Caki2 (cell line): ENCODE measurements at places on chromosomes 4 and X. TPM values are rescaled to one million over a fixed set of nuclear protein-coding genes. Genes with fewer than 3 reads are reported as not detected.

Gene CENPE
- total RNA-seq, result 4.3 and 19.4 TPM in 2 replicates

Gene JAKMIP1
- total RNA-seq, result 3.4 and 6.5 TPM in 2 replicates

Gene RTL3
- not detected in 2 replicates for total RNA-seq

Gene DCAF12L1
- total RNA-seq, result not detected in 2 replicates

Gene CCKAR
- not detected in 2 replicates for total RNA-seq

Gene XG
- total RNA-seq, result not detected in 2 replicates

Gene KIAA1210
- not detected in 2 replicates for total RNA-seq

Gene MAMLD1
- 0.30 and 1.0 TPM in 2 replicates for total RNA-seq

Gene GNRHR
- not detected in 2 replicates for total RNA-seq

Gene CENPVL2
- not detected in 2 replicates for total RNA-seq

Gene DDIT4L
- 2.1 and 6.3 TPM in 2 replicates for total RNA-seq

Gene FMR1
- total RNA-seq, result 11.6 and 18.9 TPM in 2 replicates

Gene MAGEA4
- total RNA-seq, result not detected in 2 replicates

Gene JADE3
- total RNA-seq, result 8.5 and 14.5 TPM in 2 replicates

Gene PASD1
- total RNA-seq, result not detected in 2 replicates

Gene TMEM150C
- total RNA-seq, result 0.14 and 0.20 TPM in 2 replicates

Gene ANKRD37
- 15.3 and 36.6 TPM in 2 replicates for total RNA-seq

Gene DMP1
- total RNA-seq, result not detected in 2 replicates

Gene TLR10
- not detected in 2 replicates for total RNA-seq

Gene CLCN5
- total RNA-seq, result 0.34 and 3.9 TPM in 2 replicates

Gene CACNA1F
- total RNA-seq, result not detected in 2 replicates

Gene IL2RG
- not detected in 2 replicates for total RNA-seq

Gene CLTRN
- 5.8 and 6.5 TPM in 2 replicates for total RNA-seq

Gene ADGRG4
- not detected in 2 replicates for total RNA-seq

Gene FHDC1
- total RNA-seq, result 1.7 and 2.8 TPM in 2 replicates

Gene STARD8
- total RNA-seq, result 2.4 and 4.3 TPM in 2 replicates

Gene ZXDA
- total RNA-seq, result 2.3 and 2.8 TPM in 2 replicates

Gene XAGE1B
- not detected in 2 replicates for total RNA-seq

Gene SSX2B
- 0.24 TPM in 1 of 2 replicates, not detected in the other for total RNA-seq

Gene BANK1
- total RNA-seq, result 0.90 and 1.1 TPM in 2 replicates

Gene CYSLTR1
- not detected in 2 replicates for total RNA-seq

Gene L1CAM
- 37.1 and 49.7 TPM in 2 replicates for total RNA-seq

Gene GPR173
- not detected in 2 replicates for total RNA-seq

Gene SGMS2
- total RNA-seq, result 9.3 and 47.4 TPM in 2 replicates

Gene ACTRT1
- not detected in 2 replicates for total RNA-seq

Gene LAMTOR3
- total RNA-seq, result 25.2 and 37.4 TPM in 2 replicates

Gene CHRDL1
- total RNA-seq, result 0.17 and 0.72 TPM in 2 replicates

Gene FRG2
- total RNA-seq, result not detected in 2 replicates

Gene ARHGEF6
- total RNA-seq, result 16.0 and 17.8 TPM in 2 replicates

Gene CXorf49
- total RNA-seq, result not detected in 2 replicates

Gene ITGB1BP2
- 1.5 TPM in 1 of 2 replicates, not detected in the other for total RNA-seq

Gene ERCC6L
- total RNA-seq, result 3.4 and 5.5 TPM in 2 replicates

Gene CENPVL1
- not detected in 2 replicates for total RNA-seq

Gene MAGEH1
- 27.1 and 60.4 TPM in 2 replicates for total RNA-seq

Gene FAM236A
- not detected in 2 replicates for total RNA-seq

Gene HSD17B13
- total RNA-seq, result 0.43 TPM in 1 of 2 replicates, not detected in the other

Gene XAGE2
- not detected in 2 replicates for total RNA-seq

Gene STOX2
- 6.2 and 12.2 TPM in 2 replicates for total RNA-seq

Gene FGFR3
- total RNA-seq, result 8.6 and 9.6 TPM in 2 replicates

Gene ABHD18
- 2.6 and 6.4 TPM in 2 replicates for total RNA-seq

Gene PLAC1
- total RNA-seq, result not detected in 2 replicates

Gene PPP4R3C
- not detected in 2 replicates for total RNA-seq

Gene ASB11
- not detected in 2 replicates for total RNA-seq

Gene F9
- total RNA-seq, result not detected in 2 replicates

Gene VCX3B
- not detected in 2 replicates for total RNA-seq

Gene CCDC158
- not detected in 2 replicates for total RNA-seq

Gene NEXMIF
- total RNA-seq, result not detected in 2 replicates

Gene INTU
- 1.0 and 5.0 TPM in 2 replicates for total RNA-seq

Gene AMBN
- not detected in 2 replicates for total RNA-seq
